ENCODE measurements at places on chromosomes 7 and 10.

DNA sequence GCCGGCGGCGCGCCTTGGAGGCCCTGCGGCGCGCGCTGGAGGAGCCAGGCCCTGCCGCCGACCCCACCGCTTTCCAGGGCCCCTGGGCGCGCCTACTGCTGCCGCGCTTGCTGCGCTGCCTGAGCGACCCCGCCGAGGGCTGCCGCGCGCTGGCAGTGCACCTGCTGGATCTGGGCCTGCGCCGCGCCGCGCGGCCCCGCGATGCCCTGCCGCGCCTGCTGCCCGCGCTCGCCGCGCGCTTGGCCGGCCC, 280 bp downstream of the DNAAF5 start:
- DNase-seq, result no peak

- no peak for DNase-seq
Measured at GRCh38 chr7:6107924-6108323, 76.7 kb downstream of the ANKRD61 start.

DNA sequence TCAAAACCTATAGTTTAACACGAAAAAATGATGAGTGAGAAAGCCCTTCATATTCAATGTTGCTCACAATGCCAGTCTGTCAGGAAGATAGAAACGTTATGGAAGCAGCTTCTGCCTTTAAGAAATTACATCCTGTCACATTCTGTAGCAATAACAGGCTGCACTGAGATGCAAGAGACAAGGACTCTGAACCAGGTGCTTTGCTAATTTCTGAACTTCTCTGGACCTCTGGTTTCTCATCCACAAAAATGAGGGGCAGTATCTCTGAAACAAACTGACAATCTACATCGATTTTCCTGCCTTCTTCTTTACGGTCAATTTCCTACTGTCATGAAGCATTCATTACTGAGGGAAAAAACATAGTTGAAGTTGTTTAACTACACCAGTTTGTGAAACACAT, 234.0 kb downstream of the SNX13 start:
- DNase-seq, result no peak

DNA sequence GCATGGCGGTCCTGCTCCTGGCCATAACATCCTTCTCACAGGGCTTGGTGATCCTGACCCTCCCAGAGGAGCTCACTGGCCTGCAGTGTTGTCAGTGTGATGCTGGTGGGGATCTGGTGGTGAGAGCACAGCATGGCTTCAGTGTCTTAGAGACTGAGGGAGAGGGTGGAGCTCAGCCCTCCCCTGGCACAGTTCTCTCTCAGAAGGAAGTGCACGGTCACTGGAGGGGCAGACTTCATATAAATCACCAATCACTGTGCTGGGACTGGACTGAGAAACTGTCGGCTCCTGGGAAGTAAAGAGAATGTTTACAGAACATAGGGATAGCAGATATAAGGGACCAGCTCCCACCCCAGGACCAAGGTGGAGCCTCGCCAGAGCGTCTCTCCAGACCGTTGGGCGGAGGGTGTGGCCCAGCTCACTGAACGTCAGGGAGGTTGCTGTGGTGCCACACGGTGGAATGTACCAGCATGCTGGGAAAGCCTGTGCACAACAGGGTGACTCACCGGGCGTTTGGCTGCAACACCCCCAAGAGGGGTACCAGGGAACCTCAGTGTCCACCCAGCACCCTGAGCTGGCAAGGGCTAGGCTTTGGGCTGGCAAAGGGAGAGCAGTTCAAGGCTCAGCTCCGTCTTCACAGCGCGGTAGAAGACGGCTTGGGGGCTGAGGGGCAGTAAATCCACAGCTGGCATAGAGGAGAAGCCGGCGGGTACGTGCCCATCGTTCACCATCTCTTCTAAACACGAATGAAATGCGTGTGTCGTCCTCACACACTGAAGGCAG, 8.8 kb upstream of the GET4 start:
- no peak for DNase-seq

DNA sequence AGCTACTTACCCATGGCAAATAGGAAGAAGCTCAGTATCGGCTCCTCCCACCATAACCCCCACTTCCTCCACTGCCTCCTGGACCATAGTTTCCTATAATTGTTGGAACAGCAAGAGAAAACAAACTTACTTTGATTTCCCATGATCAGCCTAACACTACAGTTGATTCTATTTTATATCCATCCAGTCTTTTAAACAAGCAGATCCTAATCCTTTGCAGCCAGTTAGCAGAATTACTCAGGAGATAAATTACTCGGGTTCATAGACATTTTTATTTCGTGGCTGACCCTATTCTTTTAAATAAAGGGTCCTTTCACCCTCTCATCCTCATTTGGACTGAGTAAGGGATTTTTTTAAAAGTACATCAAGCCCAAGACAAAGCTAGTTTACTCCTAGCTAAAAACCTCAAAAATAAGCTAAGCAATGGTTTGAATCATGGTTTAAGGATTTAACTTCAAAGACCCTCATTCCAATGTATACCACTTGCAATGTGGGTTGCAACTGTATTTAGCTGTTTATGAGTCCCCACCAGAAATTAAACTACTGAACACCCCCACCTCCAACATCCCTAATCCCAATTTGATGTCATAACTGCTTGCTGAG, 8.0 kb downstream of the HNRNPA2B1 start:
- DNase-seq, result no peak

- DNase-seq, result peak; percentile 34
Measured at GRCh38 chr10:99560277-99561126, 27.8 kb downstream of the NKX2-3 start.

GRCh38 chr7:137951700-137952425, 50.0 kb downstream of the CREB3L2 start:
- no peak for DNase-seq

- no peak for DNase-seq
Measured at GRCh38 chr7:157514746-157515145, 177.9 kb downstream of the DNAJB6 start.

GRCh38 chr7:112161253-112162141, 44.7 kb downstream of the DOCK4 start:
- DNase-seq, result no peak

- peak; percentile 50 for DNase-seq
Measured at GRCh38 chr10:86556933-86557649, 35.5 kb upstream of the WAPL start.

- DNase-seq, result no peak
Measured at GRCh38 chr7:2198760-2199159, 34.0 kb downstream of the MAD1L1 start.

GRCh38 chr7:15848362-15848761, 161.9 kb upstream of the MEOX2 start:
- no peak for DNase-seq

- DNase-seq, result peak; percentile 14
Measured at GRCh38 chr10:48215486-48216203, 58.9 kb downstream of the FRMPD2 start.

- DNase-seq, result no peak
Measured at GRCh38 chr10:490891-491571, 198.4 kb downstream of the DIP2C start.

DNA sequence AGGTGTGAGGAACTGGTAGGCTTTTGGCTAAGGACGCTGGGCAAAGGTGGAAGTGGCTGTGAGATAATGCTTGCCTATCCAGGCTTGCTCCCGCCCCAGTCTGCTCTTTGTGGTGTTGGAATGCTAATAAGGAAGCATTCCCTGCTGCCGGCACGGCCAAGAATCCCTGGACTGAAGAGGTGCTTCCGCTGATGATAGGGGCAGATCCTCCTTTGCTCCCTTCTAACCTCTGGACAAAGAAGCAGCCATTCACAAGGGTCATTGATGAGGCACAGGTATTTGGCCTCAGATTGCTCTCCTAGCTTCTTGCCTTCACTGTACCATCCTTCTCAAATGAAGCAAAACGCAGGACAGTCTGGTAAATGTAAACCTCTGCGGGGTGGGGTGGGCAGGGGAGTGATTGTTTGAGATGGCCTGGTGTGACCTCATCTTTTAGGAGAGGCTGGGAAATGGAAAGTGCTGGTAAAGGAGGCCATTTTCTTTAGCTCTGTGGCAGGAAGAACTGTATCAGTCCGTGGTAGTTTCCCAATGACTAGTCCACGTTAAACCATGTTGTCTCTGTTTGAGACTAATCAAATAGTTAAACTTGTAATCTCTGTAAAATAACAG, 1.7 kb downstream of the PGAM1 start:
- no peak for DNase-seq
